ENCODE measurements at places on chromosomes 2 and 18.

- DNase-seq: no peak
Observed at GRCh38 chr2:128556089-128556488, 237.4 kb upstream of the HS6ST1 start.

DNA sequence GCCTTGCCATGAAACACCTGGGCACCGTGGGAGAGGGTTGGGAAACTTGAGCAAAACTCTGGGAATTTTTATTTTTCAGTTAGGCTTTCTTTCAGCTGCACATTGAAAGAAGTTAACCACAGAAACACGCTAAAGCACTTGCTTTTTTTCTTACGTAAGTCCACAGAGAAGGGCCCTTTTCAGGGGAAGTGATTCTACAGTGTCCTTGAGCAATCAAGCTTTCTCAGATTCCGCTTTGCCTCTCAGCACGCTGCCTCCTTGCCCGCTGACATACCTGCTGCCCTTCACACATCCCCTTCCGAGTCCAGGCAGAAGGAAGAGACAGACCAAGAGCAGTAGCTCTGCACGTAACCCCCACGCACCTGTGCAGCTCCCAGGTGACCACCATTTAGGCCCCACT lies 135.5 kb upstream of the MYT1L start:
- DNase-seq: no peak

GRCh38 chr18:59340312-59340711 lies 18.8 kb downstream of the LMAN1 start:
- DNase-seq: no peak

- no peak for DNase-seq
Observed at GRCh38 chr2:49972699-49973098, 818.4 kb upstream of the FSHR start.

- no peak for DNase-seq
Observed at GRCh38 chr2:233944269-233944668, 27.1 kb downstream of the TRPM8 start.

DNA sequence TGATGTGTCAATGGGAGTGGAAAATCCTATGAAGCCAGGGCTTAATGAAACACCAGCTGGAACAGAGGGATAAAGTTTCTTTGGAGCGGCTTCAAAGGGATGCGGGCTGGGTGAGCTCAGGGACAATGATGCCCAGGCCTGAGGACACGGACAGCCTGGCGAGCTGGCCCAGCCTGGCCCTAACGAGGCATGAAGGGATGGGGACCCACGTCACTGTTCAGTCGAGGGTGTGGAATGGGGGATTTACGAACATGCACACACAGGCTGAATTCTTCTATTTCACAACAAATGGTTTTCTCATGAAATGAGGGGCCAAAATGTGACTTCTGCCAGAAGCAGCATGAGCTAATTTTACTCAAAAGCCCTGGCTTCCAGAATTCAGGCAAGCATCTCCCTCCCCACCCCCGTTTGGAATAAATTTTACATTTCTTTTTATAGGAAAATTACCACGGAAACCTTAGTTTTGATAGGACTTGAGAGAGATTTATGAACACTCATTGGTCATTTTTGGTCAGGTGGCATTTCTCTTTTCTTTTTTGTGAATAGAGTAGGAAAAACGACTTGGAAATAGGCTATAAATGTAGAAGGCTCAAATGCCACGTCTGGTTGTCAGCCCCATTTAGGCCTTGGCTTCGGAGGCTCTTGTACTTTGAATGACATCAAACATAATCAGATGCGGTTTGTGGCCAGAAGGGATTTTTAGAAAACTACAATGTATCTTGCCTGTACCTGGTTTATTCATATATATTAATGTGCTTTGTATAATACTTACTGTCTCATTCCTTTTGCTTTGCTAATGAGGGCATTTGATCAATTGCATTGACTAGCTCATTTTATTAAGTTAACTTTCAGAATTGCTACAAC lies 893.8 kb upstream of the CELF4 start:
- no peak for DNase-seq

- DNase-seq: no peak
Observed at GRCh38 chr2:170716851-170717598, 1.9 kb downstream of the SP5 start.

GRCh38 chr2:939936-940601 lies 10.6 kb upstream of the SNTG2 start:
- DNase-seq: no peak

- DNase-seq: no peak
Observed at GRCh38 chr2:150417278-150417677, 70.2 kb downstream of the RND3 start.

- DNase-seq: no peak
Observed at GRCh38 chr18:11005528-11005927, 143.8 kb downstream of the PIEZO2 start.

Data from CD4-positive, alpha-beta T cell treated with Interleukin-4 for 4 hours (primary cell).